Stimulated activated CD4-positive, alpha-beta T cell treated with anti-CD3 and anti-CD28 coated beads, Interleukin-15, amount 100 ng/mL, for 48 hours (primary cell): ENCODE measurements at places on chromosomes 4 and X.

DNA sequence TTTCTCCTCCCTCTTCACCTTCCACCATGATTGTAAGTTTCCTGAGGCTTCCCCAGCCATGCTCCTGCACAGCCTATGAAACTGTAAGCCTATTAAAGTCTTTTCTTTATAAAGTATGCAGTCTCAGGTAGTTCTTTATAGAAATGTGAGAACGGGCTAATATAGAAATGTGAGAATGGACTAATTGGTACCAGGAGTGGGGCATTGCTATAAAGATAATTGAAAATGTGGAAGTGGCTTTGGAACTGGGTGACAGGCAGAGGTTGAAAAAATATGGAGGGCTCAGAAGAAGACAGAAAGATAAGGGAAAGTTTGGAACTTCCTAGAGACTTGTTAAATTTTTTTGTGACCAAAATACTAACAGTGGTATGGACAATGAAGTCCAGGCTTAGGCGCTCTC is 959.3 kb downstream of the SH3BGRL start:
- no peak for DNase-seq

GRCh38 chr4:185730387-185730786 is 81.6 kb downstream of the SORBS2 start:
- DNase-seq, result no peak

GRCh38 chr4:170990989-170991589 is 822.1 kb upstream of the GALNTL6 start:
- no peak for DNase-seq

DNA sequence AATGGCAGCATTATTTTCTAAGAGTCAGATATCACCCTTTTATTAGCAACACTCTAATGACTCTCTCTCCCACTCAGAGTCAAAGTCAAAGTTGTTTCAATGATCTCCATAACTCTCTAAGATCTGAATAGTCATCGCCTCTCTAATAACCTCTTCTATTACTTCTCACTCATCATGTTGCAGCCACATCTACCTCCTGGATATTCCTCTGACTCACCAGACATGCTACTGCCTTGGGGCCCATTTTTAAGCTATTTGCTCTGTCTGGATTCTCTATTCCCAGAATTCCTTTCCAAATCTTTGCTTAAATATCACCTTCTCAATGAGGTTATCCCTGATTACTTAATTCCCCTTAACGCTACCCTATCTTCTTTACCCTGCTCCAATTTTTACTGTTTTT is 391.8 kb upstream of the MAGEB16 start:
- DNase-seq, result no peak

DNA sequence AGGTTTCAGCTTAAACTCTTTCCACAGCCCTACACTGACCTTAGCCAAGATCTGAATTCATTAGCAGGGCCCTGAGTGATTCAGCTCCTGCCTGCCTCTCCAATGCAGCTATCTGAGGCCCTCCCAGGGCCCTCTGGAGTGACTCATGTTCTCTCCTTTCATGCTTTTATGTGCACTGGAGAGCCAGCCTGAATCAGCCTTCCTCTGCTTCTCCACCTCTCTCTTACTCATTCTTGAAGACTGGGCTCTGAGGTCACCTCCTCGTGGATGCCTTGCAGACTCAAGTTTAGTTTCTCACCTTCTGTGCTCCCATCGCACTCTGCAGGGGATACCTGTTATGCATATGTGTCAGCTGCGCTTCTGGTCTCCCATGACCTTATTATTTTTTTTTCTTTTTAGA is 3.1 kb upstream of the OCIAD2 start:
- DNase-seq, result peak; percentile 78

- no peak for DNase-seq
Observed at GRCh38 chrX:134542485-134542884, 82.5 kb downstream of the HPRT1 start.

DNA sequence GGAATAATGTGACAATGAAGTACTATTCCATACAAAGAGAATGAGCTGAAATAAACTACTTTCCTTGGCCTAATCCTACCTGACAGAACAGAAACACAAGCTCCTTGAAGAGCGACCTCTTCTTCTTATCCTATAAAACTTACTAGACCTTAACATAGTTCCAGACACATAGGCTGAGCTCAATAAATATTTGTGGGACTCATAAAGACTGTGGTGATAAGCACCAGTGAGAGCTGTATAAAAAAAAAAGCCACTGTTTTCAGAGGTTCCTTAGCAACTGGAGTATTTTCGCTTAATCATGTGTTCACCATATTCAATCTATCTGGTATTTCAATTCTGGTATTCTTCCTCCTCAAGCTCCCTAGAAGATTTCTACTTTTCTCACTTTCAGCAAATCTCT is 1129.6 kb downstream of the STPG2 start:
- DNase-seq, result no peak

DNA sequence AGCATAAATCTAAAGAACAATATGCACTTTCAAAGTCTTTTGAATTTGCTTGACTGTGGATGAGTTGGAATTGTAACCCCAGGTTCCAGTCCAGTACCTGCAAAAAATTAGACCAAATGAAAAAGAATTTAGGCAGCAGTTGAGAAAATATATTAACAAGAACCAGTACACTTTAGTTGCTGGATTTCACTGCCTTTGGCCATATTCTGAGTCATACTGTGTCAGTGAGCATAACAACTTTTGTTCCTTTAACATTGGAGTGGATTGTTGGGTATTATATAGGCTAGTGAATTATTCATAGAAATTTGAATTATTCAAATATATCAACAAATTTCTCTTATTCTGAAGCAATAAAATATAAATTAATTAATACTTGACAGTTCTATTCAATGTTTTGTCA is 101.5 kb upstream of the SMAD1 start:
- DNase-seq, result no peak

DNA sequence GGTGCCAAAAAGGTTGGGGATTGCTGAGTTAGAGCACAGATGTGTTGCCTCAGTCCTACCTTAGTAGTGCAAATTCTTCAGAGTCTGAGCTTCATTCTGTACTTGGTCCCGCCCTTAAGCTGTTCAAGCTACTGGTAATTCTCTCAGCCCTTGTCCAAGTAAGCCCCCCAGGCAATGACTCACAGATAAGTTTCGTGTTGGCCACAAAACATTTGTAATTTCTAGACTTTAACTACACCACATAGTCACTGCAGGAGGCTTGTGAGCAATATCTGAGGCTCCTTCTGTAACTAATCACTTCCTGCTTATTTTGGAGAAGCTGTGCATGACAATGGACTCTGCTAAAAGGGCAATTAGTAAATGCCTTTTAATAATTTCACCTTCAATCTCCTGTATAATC is 1420.5 kb downstream of the PCDH7 start:
- DNase-seq, result no peak

GRCh38 chr4:3870567-3870962 is 104.4 kb downstream of the ADRA2C start:
- no peak for DNase-seq

GRCh38 chr4:25509646-25510045 is 132.6 kb downstream of the ANAPC4 start:
- no peak for DNase-seq

DNA sequence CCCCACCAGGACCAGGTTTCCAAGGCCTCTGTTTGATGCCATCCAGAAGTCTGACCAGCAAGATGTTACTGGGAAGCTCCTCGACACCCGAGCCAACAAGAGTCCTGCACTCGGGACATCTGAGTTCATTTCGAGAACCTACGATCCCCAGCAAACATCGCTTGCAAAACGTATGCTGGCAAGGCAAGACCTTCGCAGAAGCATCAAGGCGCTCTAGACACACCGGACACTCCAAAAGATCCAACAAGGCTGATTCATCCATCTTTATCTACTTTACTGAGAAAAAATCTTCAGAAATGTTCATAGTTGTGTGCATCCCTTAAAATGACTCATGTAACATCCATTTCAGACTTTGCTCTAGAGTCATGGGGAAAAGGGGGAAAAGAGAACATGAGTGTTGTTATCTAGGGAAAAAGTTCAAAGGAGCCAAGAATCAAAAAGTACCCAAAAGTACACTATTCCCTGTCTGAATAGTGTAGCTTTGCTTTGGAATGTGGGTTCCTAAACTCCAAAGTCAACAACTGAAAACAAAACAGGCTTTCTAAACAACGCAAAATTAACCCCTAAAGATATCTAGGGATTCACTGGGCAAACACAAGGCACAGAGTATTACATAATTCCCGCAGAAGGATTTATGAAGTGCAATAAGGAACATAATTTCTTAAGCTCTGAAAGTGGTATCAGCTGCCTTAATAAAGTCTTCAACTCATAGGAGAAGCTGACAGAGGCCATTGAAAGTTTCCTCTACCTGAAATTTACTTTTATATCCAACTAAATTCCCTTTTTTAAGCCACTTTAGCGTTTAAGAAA is 1.6 kb downstream of the SH3RF1 start:
- DNase-seq, result no peak

GRCh38 chr4:77263247-77263646 is 106.2 kb downstream of the CCNG2 start:
- no peak for DNase-seq

- no peak for DNase-seq
Observed at GRCh38 chr4:90328558-90328957, 201.4 kb downstream of the CCSER1 start.

GRCh38 chrX:110316351-110317060 is 1.4 kb downstream of the AMMECR1 start:
- DNase-seq, result no peak

DNA sequence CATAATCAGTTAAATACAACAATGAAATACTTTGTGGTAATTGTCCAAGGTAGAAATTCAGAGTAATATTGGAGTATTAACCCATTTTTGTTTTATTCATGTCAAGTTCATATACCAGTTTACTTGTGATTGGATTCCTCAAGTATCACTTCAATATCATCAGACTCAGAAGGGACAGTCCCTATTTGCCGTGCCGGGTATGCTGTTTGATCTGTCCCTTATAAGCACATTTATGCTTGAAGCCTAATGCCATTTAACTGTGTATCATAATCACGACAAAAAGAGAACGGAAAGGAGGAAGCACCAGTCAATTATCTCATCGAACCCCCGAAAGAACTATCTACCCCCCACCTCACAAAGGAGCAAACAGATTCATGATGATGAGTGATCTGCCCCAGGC is 171.0 kb upstream of the TBL1X start:
- no peak for DNase-seq
